Lung (tissue), 17 donors: ENCODE measurements at places on chromosomes 5 and 9. TPM values are rescaled to one million over a fixed set of nuclear protein-coding genes. Genes with fewer than 3 reads are reported as not detected.
A peak's percentile ranks its signal among the peaks of the same experiment; 100 is the strongest.

DNA sequence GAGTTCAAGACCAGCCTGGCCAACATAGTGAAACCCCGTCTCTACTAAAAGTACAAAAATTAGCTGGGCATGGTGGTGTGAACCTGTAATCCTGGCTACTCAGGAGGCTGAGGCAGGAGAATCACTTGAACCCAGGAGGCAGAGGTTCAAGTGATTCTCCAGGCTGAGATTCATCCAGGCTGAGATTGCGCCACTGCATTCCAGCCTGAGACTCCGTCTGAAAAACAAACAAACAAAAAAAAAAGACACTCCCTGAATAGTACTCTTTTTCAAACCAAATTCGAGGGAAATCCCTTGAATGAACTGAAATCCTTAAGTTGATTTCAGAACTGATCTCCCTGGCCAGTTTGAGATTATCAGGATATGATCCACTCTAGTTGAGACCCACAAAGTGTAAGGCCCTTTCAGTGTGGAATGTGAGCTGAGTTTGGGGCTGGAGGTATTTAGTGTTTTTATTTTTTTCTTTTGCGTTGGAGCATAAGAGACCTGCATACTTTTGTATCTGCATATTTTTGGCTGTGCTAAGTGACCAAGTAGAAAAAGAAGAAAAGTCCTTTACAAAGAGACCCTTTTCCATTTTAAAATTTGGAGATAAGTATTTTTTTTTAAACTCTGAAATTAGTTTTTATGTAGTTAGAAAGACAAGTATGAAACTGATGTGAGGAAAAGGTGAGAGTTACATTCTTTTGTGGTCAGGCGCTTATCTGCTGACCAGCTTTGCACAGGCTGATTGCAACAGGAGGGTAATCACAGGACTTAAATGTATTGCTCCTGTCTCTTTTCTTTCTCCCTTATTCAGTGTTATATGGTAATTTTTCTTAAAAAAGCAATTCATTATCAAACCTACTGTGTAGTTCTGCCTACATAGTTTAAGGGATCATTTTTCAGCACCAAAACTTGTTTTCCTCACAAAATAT lies 42.9 kb downstream of the TMEFF1 start:
- no peak overlapping the region for H3K27ac ChIP-seq
- H3K4me3 ChIP-seq, result no peak overlapping the region
- DNase-seq, result peak; percentile 9
- H3K4me1 ChIP-seq, result no peaks in the 10 kb centered on the region
- H3K36me3 ChIP-seq, result no peaks in the 10 kb centered on the region
- no peaks in the 10 kb centered on the region for H3K27me3 ChIP-seq

The CCDC187 gene
- total RNA-seq, result 11.4 TPM

The LCN9 gene
- not detected for total RNA-seq

DNA sequence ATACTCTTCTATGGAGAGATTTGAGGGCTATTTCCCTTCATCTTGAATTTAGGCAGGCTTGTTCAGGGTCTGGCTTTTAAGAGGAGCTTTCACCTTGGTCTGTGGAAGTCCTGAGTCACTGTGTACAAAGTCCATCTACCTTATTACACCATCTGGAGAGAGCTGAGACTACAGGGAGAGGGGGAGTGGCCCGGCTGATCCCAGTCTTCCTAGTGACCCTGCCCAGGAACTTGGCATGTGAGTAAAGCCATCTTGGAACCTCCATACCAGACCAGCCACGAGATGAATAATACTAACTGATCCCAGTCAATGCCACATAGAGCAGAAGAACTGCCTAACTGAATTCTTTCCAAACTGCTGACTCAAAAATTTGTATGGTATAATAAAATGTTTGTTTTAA lies 8.4 kb upstream of the IL6ST start:
- no peak overlapping the region for H3K4me3 ChIP-seq
- DNase-seq, result no peak
- no peaks in the 10 kb centered on the region for H3K27me3 ChIP-seq
- H3K4me1 ChIP-seq, result no peaks in the 10 kb centered on the region
- no peaks in the 10 kb centered on the region for H3K36me3 ChIP-seq

GRCh38 chr5:132087176-132087575 lies 13.6 kb downstream of the CSF2 start:
- H3K27ac ChIP-seq, result no peak overlapping the region
- H3K27me3 ChIP-seq, result no peaks in the 10 kb centered on the region
- DNase-seq, result no peak
- no peaks in the 10 kb centered on the region for H3K36me3 ChIP-seq
- H3K4me1 ChIP-seq, result no peaks in the 10 kb centered on the region

GRCh38 chr9:26524267-26524666 lies 368.3 kb downstream of the CAAP1 start:
- H3K36me3 ChIP-seq, result no peaks in the 10 kb centered on the region
- no peak overlapping the region for H3K27ac ChIP-seq
- peak; percentile 88 for DNase-seq
- no peaks in the 10 kb centered on the region for H3K4me1 ChIP-seq
- no peaks in the 10 kb centered on the region for H3K27me3 ChIP-seq
- H3K4me3 ChIP-seq, result no peak overlapping the region

DNA sequence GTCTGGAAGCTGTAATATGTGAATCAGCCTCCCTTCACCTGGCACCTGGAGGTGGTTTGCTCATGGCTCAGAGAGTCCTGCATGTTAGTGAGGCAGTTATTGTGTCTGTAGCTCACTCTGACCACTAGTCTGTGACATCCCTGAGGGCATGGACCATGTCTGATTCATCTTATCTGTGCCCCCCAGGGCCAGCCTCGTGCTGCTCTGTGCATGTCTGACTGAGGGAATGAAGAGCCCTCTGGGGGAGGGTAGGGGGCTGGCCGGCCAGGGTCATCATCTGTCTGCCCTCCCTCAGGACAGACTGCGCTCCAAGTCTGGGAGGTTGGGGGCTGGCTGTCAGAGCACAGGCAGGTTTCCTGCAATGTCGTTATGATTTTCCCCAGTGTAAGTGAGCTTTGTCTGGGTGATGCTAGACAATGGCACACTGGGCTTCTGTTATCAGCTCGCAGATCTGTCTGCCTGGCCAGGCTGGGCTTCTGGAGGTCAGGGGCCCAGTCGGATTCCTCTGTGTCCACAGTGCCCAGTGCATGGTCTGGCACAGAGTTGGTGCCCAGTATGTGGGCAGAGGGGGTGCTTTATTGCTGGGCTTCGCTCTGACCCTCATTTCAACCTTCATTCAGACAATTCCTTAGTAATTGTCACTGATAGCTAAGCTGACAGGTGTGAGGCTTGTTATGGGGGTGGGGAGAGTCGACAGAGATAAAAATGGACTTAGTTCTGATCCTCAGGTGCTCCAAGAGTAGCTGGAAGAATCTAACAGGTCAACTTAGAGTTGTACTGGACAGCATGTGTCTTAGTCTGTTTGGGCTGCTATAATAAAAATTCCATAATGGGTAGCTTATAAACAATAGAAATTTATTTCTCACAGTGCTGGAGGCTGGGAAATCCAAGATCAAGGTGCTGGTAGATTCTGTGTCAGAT lies 85.7 kb upstream of the SHB start:
- no peaks in the 10 kb centered on the region for H3K36me3 ChIP-seq
- DNase-seq, result no peak
- H3K4me1 ChIP-seq, result no peaks in the 10 kb centered on the region
- no peak overlapping the region for H3K4me3 ChIP-seq
- no peak overlapping the region for H3K27ac ChIP-seq

- H3K4me3 ChIP-seq, result no peak overlapping the region
- DNase-seq, result no peak
- H3K27ac ChIP-seq, result no peak overlapping the region
- H3K36me3 ChIP-seq, result no peaks in the 10 kb centered on the region
Observed at GRCh38 chr5:38284384-38284783, 26.0 kb downstream of the EGFLAM start.

- H3K4me3 ChIP-seq, result no peak overlapping the region
- H3K36me3 ChIP-seq, result no peaks in the 10 kb centered on the region
- DNase-seq, result peak; percentile 77
- peaks cover 10% of the 10 kb centered on the region for H3K4me1 ChIP-seq
- H3K27ac ChIP-seq, result no peak overlapping the region
Observed at GRCh38 chr9:35826071-35826701, 2.3 kb downstream of the FAM221B start.

- H3K4me1 ChIP-seq, result no peaks in the 10 kb centered on the region
- H3K36me3 ChIP-seq, result no peaks in the 10 kb centered on the region
- DNase-seq, result no peak
- no peak overlapping the region for H3K27ac ChIP-seq
Observed at GRCh38 chr5:58927181-58927580, 344.3 kb downstream of the RAB3C start.

- no peak overlapping the region for H3K27ac ChIP-seq
- no peaks in the 10 kb centered on the region for H3K4me1 ChIP-seq
- no peak overlapping the region for H3K4me3 ChIP-seq
- no peaks in the 10 kb centered on the region for H3K36me3 ChIP-seq
- no peaks in the 10 kb centered on the region for H3K27me3 ChIP-seq
- no peak for DNase-seq
Observed at GRCh38 chr5:37896159-37896558, 56.3 kb upstream of the GDNF start.

- no peak for DNase-seq
- no peak overlapping the region for H3K4me3 ChIP-seq
- H3K27me3 ChIP-seq, result no peaks in the 10 kb centered on the region
- H3K36me3 ChIP-seq, result peaks cover 3% of the 10 kb centered on the region
- no peaks in the 10 kb centered on the region for H3K4me1 ChIP-seq
Observed at GRCh38 chr9:136533775-136534157, 12.1 kb downstream of the NOTCH1 start.

DNA sequence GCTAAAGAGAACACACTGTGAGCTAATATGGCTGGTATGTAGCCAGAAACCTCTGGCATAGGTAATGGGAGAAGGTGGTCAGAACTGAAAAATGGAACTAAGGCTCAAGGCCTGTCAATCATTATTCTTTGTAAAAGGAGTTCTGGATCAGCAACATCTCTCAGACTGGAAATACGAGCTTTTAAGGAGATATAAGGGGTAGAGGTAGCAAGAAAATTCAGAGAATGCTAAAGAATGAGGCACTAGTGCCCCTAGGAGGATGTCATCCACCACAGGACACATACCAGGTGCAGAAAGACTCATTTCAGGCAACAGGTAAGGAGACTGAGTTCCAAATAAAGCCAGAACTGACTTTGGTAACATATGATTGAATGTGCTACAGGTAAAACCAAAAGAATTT lies 18.9 kb upstream of the MOCS2 start:
- H3K36me3 ChIP-seq, result no peaks in the 10 kb centered on the region
- no peaks in the 10 kb centered on the region for H3K27me3 ChIP-seq
- H3K4me1 ChIP-seq, result no peaks in the 10 kb centered on the region
- no peak for DNase-seq

GRCh38 chr9:134551644-134552348 lies 89.8 kb upstream of the COL5A1 start:
- H3K36me3 ChIP-seq, result no peaks in the 10 kb centered on the region
- no peak overlapping the region for H3K4me3 ChIP-seq
- H3K4me1 ChIP-seq, result peaks cover 34% of the 10 kb centered on the region

DNA sequence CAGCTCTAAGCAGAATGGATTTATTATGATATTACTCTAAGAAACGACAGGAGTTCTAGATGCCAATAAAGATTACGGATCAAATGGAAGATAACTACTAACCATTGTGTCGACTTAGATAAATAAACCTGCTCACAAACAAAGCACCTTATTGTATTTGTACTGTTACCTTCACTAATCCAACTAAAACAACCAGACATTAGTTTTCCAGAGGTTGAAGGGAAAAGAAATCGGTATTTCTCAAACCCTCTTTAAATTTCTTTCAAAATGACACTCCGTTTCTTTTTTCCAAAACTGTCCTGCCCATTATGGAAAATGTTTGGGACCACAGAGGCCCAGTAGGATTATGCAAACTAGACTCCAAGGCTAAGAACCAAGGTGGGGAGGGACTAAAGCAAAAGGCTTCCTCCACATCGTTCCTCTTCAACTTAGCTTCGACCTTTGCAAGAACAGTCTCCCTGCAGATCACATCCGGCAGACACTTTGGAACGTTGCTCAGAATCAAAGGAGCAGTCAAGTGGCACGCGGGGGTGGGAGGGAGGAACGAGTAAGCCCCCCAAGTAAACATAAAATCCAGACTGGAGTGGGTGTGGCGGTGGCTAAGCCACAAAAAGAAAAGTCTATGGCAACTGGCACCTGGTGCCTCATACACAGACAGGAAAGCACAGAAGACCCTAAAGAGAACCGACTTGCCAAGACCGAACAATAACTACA lies 2.7 kb downstream of the MLLT3 start:
- peak overlapping the region; percentile 27 for H3K27ac ChIP-seq
- peak; percentile 44 for DNase-seq
- H3K36me3 ChIP-seq, result no peaks in the 10 kb centered on the region
- peaks cover 2% of the 10 kb centered on the region for H3K4me1 ChIP-seq
- H3K27me3 ChIP-seq, result no peaks in the 10 kb centered on the region
- no peak overlapping the region for H3K4me3 ChIP-seq

DNA sequence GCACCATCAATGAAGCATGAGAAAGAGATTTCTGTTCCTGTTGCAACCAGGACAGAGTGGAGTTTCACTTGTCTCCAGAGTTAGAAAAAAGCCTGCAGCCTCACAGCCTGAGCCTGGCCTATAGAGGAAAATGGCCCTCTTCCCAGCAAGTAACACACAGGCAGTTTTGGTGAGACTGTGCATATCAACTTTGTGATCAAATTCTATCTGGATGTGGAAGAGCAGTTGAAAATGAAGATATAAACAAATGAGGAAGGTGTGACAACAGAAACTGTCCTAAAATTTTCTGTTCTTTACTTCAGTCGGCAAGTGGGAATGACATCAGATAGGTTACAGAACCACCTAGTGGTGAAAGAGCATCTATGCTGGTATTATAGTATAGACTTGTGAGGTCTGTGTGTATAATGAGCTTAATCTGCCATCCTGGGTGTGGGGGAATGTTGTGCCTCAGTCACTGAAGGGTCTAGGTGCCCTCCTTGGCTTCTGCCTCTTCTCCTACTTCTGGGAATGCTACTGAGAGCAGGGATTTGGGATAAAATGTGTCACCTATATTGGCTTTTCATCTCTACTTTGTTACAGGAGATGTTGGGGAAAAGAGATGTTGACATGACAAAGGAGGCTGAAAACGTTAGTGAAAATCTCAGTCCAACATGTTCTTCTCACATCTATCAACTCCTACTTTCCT lies 28.2 kb downstream of the YIPF5 start:
- no peaks in the 10 kb centered on the region for H3K4me1 ChIP-seq
- no peaks in the 10 kb centered on the region for H3K27me3 ChIP-seq
- peak; percentile 65 for DNase-seq
- H3K27ac ChIP-seq, result no peak overlapping the region
- no peaks in the 10 kb centered on the region for H3K36me3 ChIP-seq
- H3K4me3 ChIP-seq, result no peak overlapping the region
